ENCODE measurements at places on chromosomes 6 and 20. TPM values are rescaled to one million over a fixed set of nuclear protein-coding genes. Genes with fewer than 3 reads are reported as not detected.

The ASIP gene
- total RNA-seq = not detected

The C6orf58 gene
- not detected for total RNA-seq

The PGC gene
- not detected for total RNA-seq

The OXT gene
- total RNA-seq = 1.8 TPM

The MOCS1 gene
- total RNA-seq = 1.3 TPM

The C6orf141 gene
- not detected for total RNA-seq

DNA sequence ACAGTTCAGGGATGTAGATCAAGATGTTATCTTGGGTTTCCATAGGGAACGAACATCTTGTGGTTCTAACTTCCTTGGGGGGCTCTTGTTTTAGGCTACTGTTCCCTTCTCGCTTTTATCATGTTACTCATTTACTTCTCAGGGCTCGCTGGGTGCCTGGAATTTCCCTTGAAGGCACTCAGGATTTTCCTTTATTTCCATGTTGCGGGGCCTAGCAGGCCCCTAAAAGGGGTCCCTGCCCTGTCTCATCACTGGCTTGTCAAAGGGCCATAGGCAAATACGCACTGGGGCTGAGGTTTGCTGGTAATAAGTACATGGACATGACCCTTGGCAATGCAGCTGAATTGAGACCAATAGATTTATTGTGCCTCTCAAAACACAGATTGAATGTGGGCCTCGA lies 262.3 kb downstream of the CDH4 start:
- H3K27ac ChIP-seq = no peak overlapping the region
- H3K36me3 ChIP-seq = no peaks in the 10 kb centered on the region
- no peak for DNase-seq
- H3K4me1 ChIP-seq = no peaks in the 10 kb centered on the region
- no peak overlapping the region for H3K4me3 ChIP-seq

GRCh38 chr20:24986436-24987015 lies 6.0 kb downstream of the APMAP start:
- no peak overlapping the region for H3K4me3 ChIP-seq
- no peaks in the 10 kb centered on the region for H3K27me3 ChIP-seq
- no peaks in the 10 kb centered on the region for H3K36me3 ChIP-seq
- peaks cover 18% of the 10 kb centered on the region for H3K4me1 ChIP-seq

- DNase-seq = no peak
- no peak overlapping the region for H3K4me3 ChIP-seq
- H3K27me3 ChIP-seq = no peaks in the 10 kb centered on the region
Observed at GRCh38 chr6:6695625-6696276, 107.2 kb downstream of the LY86 start.

DNA sequence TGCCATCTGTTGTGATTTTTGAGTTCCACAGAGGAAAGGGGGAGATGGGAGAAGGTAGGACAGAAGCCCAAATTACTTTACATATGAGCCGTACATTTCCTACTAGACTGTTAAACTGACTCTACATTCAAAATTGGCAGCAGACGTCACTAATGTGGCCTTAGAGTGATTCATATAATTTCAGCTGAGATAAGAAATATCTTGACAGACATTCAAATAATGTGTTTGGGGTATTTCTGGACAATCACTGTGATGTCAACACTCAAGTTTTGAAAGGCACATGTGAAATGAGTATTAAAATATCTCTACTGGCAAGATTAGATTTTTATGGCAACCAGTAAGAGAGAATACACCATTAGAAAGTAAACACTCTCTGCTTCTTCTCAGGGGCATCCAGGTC lies 104.0 kb downstream of the MTFR2 start:
- no peaks in the 10 kb centered on the region for H3K4me1 ChIP-seq
- H3K27ac ChIP-seq = no peak overlapping the region
- H3K4me3 ChIP-seq = no peak overlapping the region

Measured in naive thymus-derived CD4-positive, alpha-beta T cell (primary cell).